ENCODE measurements at places on chromosomes 7 and 10.

- no peak for DNase-seq
These were observed 76.1 kb upstream of the PITRM1 start for GRCh38 chr10:3248526-3249306.

GRCh38 chr10:72730479-72730878, 38.5 kb downstream of the MCU start:
- no peak for DNase-seq

GRCh38 chr7:99949645-99950228, 20.3 kb upstream of the GJC3 start:
- no peak for DNase-seq

- DNase-seq = no peak
These were observed 112.0 kb downstream of the NEURL1 start for GRCh38 chr10:103605359-103606096.

DNA sequence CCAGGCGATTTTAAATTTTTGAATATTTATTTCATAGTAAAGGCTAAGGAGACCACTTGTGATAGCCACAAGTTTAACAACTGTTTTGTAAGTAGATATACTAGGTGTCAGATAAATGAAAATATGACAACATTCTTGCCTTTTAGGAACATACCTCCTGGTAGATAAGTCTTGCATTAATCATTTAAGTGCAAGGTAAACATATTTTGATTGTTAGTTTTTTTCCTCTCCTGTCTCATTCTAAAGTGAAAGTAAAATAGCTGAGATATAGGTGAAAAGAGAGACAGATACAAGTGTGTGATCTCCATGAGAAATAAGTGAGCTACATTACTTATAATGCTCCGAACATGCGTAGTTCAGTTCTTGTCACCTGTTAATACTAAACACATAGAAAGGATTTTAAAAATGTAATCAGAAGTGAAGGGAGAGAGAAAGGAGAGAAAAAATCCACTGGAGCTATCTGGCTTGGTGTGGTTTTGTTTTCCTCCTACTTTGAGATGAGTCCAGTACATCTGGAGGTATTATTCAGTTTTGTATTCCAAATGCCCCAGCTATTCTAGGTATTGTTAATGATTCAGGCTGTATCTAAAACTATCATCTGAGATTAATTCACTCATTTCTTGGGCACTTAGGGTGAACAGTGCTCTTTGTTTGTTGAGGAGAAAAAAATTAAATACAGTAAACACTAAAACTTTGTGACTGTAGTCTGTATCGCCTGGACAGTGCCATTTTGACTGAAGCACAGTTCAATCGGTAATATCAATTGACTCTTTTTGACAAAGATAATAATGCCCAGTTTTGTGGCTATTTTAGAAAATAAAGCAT, 21.2 kb downstream of the GLCCI1 start:
- no peak for DNase-seq

GRCh38 chr10:13707156-13707881, 120.6 kb downstream of the PRPF18 start:
- DNase-seq = no peak

All from stimulated activated CD4-positive, alpha-beta T cell treated with anti-CD3 and anti-CD28 coated beads, Interleukin-1b, Interleukin-23, amount 100 ng/mL, for 1 hour (primary cell).